ENCODE measurements at places on chromosomes 5 and 9. TPM values are rescaled to one million over a fixed set of nuclear protein-coding genes. Genes with fewer than 3 reads are reported as not detected.

- H3K4me1 ChIP-seq: no peaks in the 10 kb centered on the region
- no peak overlapping the region for H3K4me3 ChIP-seq
- H3K27me3 ChIP-seq: no peaks in the 10 kb centered on the region
- H3K27ac ChIP-seq: no peak overlapping the region
- no peak for DNase-seq
These were observed 2029.0 kb upstream of the WWC1 start for GRCh38 chr5:166262395-166262794.

DNA sequence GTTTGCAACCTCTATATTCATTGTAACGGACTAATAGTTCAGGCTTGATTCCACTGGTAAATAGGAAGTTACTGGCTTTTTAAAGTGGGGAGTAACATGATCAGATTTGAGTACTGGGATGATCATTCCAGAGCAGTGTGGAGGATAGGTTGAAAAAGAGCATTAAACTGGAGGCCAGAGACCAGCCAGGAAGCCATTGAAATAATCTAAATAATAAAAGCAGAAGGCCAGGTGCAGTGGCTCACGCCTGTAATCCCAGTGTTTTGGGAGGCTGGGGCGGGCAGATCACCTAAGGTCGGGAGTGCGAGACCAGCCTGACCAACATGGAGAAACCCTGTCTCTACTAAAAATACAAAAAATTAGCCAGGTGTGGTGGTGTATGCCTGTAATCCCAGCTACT lies 56.0 kb upstream of the MSX2 start:
- no peaks in the 10 kb centered on the region for H3K36me3 ChIP-seq
- no peak overlapping the region for H3K27ac ChIP-seq
- H3K27me3 ChIP-seq: no peaks in the 10 kb centered on the region
- no peak overlapping the region for H3K4me3 ChIP-seq

GRCh38 chr5:36854402-36855140 lies 22.0 kb upstream of the NIPBL start:
- H3K36me3 ChIP-seq: no peaks in the 10 kb centered on the region
- H3K27ac ChIP-seq: no peak overlapping the region
- DNase-seq: no peak
- H3K4me1 ChIP-seq: no peaks in the 10 kb centered on the region

DNA sequence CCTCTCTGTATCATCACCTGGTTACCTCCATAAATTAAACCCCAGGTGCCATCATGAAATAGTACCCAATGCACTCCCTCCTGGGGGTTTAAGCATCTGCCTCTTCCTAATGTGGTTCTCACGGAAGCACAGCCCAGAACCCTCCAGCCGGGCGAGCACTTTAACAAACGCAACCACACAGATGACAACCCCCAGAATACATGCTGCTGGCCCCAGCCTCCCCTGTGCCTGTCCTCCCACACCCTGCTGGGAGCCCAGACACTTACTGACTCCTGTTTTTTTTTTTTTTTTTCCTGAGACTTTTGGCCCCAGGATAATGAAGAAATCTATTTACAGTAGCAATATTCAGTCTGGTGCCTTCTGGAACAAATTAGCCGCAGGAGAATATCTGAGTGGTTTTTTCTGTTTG lies 50.0 kb upstream of the COL5A1 start:
- H3K4me1 ChIP-seq: no peaks in the 10 kb centered on the region
- DNase-seq: no peak
- H3K27me3 ChIP-seq: no peaks in the 10 kb centered on the region

ANKRD34B gene
- polyA plus RNA-seq: 0.43 TPM

CYFIP2 gene
- polyA plus RNA-seq: 33.6 TPM

PCDHB12 gene
- not detected for polyA plus RNA-seq

FGD3 gene
- 145 TPM for polyA plus RNA-seq

SPINK4 gene
- polyA plus RNA-seq: not detected

Measured in CD14-positive monocyte (primary cell).